Keratinocyte (primary cell): ENCODE measurements at places on chromosomes 4 and X. TPM values are rescaled to one million over a fixed set of nuclear protein-coding genes. Genes with fewer than 3 reads are reported as not detected.

Gene RBMX
- polyA plus RNA-seq = 71.0 to 151 TPM (median 138 TPM) in 3 replicates

Gene DYNLT3
- 25.9 to 37.3 TPM (median 30.4 TPM) in 3 replicates for polyA plus RNA-seq

Gene GLUD2
- 0.45 to 1.5 TPM (median 1.1 TPM) in 3 replicates for polyA plus RNA-seq

Gene MAP9
- polyA plus RNA-seq = 4.7 to 7.4 TPM (median 5.6 TPM) in 3 replicates

Gene GUCY1A1
- polyA plus RNA-seq = 0.04 to 0.07 TPM (median 0.05 TPM) in 3 replicates

Gene TASL
- not detected in 3 replicates for polyA plus RNA-seq

Gene ATP11C
- polyA plus RNA-seq = 7.8 to 14.0 TPM (median 8.3 TPM) in 3 replicates

Gene BST1
- polyA plus RNA-seq = 0.58 to 1.2 TPM (median 1.1 TPM) in 3 replicates

Gene PHOX2B
- polyA plus RNA-seq = not detected in 3 replicates

- no peak for DNase-seq
Measured at GRCh38 chrX:105527759-105528158, 294.6 kb upstream of the NRK start.

GRCh38 chr4:184823014-184823413 lies 2.8 kb downstream of the ACSL1 start:
- no peak for DNase-seq

DNA sequence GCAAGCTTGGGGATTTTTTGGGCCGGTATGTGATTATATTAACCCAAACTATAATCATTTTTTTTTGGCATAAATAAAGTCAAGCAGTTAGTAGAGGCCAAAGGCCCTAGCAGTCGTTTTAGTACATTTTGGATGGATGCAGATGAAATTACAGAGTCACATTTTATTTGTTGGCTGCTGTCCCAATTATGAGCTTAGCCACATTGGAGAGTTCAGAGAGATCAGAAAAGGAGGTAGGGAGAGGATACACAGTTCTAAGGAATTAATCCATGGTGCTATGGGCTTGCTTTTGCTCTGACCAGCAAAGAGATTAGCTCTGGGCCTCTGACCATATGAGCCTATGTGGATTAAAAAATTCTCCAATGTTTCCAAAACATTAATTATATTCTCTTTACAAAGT lies 395.1 kb downstream of the RAPGEF2 start:
- DNase-seq = no peak

GRCh38 chr4:121009578-121010478 lies 62.5 kb downstream of the NDNF start:
- DNase-seq = no peak

- DNase-seq = no peak
Measured at GRCh38 chr4:4764558-4764905, 94.9 kb upstream of the MSX1 start.

DNA sequence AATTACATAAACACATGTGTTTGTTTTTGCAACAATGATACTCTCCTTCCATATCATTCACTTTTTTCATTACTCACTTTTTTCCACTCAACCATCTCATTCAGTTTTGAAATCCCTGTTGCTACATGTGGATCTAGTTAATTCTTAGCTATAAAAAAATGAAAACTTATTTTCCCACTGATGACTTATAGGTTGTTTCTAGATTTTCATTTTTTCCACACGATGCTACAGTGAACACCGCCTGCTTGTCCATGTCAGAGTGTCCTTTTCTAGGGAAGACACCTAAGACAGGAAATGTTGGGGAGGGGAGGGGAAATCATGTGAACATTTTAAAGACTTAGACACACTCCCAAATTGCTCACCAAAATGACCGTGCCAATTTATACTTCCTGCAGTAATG lies 70.2 kb downstream of the SUPT20HL2 start:
- DNase-seq = no peak

- DNase-seq = peak; percentile 69
Measured at GRCh38 chr4:119209077-119209476, 3.4 kb upstream of the USP53 start.

DNA sequence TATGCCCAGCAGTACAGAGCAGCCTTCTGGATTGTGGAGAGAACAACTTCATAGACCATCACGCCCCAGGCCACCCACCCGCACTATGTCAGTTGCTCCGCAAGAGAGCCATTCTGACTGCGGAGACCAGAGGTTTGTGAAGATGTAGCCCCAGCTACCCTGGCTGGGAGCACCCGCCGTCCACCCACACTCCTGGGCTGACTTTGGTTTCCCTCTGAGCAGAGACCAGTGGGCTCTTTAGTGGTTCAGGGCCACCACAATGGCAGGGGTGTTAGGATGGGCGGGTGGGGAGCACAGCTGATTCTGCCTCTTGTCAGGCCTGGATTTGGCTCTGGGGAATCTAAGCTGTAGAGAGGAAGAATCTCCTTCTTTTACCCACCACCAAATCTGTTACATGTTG lies 313.4 kb downstream of the LDB2 start:
- no peak for DNase-seq

DNA sequence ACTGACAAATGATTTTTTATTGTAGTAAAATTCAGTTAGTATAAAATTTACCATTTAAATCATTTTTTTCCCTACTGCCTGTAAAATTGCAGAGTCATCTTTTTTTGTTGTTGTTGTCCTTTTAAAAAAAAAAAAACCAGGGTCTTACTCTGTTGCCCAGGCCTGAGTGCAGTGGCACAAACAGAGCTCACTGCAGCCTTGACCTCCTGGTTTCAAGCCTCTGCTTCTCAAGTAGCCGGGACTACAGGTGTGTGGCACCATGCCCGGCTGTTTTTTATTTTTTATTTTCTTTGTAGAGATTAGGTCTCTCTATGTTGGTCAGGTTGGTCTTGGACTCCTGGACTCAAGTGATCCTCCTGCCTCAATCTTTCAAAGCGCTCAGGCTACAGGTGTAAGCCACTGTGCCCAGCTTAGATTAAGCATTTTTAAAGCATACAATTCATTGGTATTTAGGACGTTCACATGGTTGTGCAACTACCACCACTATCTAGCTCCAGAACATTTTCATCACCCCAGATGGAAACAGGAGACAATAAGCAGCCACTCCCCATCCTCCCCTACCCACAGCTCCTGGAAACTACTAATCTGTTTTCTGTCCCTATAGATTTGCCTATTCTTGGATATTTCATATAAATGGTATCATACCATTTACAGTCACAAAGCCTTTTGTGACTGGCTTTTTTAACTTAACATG lies 59.7 kb upstream of the PGRMC2 start:
- no peak for DNase-seq

GRCh38 chr4:77209936-77210335 lies 52.9 kb downstream of the CCNG2 start:
- no peak for DNase-seq

GRCh38 chrX:32954125-32954524 lies 257.2 kb downstream of the DMD start:
- DNase-seq = no peak

GRCh38 chrX:103214870-103215424 lies at the start of gene BEX4:
BEX4 (plus strand) TSS chrX:103215108; CDS start chrX:103216154, 1,046 bp downstream.
- no peak for DNase-seq

GRCh38 chrX:20362268-20363267 lies 95.9 kb upstream of the RPS6KA3 start:
- DNase-seq = no peak

DNA sequence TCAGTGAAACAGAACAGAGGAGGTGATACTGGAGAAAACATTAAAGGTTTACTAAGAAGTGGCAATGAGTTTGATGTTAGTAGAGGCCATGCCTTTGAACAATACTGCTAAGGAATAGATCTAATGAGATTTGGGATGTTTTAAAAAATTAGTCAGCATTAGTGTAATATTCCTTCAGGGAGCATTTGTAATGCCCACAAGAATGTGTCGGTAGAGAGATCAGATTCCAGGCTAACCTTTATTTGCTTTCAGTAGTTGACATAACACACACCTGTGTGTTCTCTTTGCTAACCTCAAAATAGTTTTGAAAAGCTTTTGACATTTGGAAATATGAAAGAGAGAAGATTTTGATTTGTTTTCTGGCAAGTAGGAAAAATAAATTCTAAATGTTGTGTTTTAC lies 328.8 kb downstream of the BMPR1B start:
- peak; percentile 33 for DNase-seq

GRCh38 chrX:39772057-39772832 lies 325.5 kb downstream of the BCOR start:
- DNase-seq = no peak

DNA sequence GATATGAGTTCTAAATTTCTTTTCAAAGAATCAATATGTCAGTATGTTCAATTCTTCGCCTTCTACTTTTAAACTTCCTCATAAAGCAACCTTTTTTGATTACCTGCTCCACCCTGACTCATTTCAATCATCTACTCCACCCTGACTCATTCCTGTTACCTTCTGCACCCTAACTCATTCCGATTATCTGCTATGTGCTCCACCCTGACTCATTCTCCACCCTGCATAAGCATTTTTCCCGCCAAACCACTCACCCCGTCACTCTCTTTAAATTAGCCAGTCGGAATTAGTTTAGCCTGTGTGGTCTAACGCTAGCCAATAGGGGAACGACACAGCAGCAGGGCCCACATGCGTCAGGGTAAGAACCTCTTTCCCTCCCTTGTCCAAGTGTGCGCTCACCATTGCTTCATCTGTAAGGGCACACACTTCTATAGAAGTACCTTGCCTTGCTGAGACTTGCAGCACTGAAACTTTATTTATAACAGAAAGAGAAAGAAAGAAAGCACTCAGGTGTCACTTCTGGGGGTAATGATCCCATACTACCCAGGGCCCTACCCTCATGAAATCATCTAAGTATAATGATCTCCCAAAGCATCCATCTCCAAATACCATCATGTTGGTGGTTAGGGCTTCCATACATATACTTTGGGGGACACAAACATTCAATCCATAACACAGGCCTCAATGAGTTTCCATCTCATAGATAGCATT lies 875.2 kb downstream of the RAPGEF2 start:
- no peak for DNase-seq

DNA sequence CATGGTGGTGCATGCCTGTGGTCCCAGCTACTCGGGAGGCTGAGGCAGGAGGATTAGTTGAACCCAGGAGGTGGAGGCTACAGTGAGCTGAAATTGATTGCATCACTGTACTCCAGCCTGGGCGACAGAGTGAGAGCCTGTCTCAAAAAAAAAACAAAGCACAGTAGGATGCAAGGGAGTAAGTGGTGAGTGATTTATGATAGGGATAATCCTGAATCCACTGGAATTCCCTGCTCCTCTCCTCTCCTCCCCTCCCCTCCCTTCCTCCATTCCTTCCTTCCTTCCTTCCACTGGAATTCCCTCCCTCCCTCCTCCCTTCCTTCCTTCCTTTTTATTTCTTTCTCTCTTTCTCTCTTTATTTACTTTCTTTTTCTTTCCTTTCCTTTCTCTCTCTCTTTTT lies 40.9 kb upstream of the NKRF start:
- DNase-seq = no peak

- no peak for DNase-seq
Measured at GRCh38 chrX:13022926-13023325, 21.5 kb downstream of the FAM9C start.

- no peak for DNase-seq
Measured at GRCh38 chrX:110588164-110588563, 207.5 kb downstream of the CHRDL1 start.

DNA sequence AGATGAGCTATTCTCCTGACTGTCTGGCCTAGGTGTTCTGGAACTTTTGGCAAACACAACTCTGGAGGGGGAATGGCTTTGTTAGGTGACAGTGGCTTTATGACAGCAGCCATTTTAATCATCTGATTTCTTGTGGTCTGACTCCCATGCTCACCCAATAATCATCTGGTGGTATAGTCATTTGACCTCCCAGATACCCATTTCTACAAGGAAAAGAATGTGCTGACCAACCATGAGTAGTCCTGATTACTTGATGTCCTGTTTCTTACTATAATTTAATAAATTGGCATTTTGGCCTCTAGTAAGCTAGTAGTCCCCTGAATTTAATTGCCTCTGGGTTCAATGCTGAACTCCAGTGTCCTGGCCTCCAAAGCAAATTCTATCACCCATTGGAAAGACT lies 109.9 kb upstream of the DUSP21 start:
- no peak for DNase-seq

DNA sequence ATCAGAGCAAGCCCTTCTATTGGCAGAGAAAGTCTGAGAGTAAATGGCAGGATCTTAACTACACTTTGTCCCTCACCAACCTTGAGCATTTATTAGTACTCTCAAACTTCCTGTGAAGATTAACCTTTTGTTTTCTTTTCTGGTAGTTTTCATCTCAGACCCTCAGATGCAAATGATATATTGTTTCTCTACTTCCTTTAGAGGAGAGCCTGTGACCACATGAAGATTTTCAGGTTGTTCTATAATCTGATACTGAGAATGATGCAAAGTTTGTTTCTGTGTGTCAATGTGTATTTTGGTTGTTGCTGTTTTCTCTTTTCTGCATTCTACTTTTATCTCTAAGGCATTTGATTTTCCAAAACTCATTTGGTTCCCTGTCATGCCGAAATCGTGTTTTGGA lies 165.8 kb upstream of the CYSLTR1 start:
- DNase-seq = no peak

DNA sequence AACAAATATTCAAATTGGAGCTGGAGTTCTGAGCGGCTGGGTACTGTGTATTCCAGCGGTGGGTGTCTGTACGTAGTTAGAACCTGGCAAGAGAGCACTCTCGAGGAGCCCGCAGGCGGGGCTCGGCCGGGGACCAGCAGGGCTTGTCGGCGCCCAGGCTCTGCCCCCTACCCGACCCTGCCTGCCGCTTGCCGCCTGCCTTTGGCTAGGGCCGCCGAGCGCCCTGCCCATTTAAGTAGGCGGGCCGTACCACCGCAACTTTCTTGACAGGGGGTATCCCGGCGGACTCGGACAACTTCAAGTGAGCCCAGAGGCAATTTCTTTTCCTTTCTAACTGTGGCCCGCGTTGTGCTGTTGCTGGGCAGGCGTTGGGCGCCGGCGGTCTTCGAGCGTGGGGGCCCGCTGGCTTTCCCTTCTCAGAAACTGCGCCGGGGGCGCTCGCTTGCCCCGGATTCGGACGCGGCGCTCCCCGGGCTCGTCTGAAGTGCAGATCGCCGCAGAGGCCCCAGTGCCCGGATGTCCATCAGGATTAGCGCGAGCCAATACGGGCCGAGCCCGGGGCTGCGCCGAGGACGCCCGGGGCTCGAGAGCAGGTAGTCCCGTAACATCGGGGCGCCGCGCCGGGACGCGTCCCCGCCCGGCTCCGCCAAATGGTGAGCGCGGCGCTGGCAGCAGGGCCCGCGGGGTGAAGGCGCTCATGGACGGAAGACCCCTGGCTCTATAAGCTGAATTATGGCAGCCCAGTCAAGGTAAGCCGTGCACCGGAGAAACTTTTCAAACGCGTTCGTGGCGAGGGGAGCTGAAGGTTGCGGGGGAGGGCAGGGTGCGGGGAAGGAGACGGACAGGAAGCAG lies 72.1 kb downstream of the AFF1 start:
- peak; percentile 28 for DNase-seq

- DNase-seq = no peak
Measured at GRCh38 chr4:98939892-98940298, 11.0 kb upstream of the EIF4E start.

GRCh38 chrX:45824471-45824870 lies 623.8 kb upstream of the DIPK2B start:
- peak; percentile 95 for DNase-seq

DNA sequence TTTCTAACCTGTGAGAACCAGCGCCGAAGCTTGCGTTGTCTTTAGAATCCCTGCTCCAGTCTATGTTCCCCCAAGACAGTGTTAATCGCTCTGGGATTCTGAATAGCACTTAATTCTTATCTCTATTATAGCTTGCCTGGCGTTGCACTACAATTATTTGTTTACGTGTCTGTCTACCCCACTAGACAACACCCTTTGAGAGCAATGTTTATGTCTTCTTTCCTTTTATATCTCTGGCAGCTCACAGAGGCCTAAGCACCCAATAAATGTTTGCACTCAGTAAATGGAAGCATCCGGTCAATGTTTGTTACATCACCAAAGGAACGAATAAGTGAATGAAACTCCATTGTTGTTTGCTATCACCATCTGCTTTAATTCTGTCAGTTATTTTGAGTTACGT lies 4.8 kb upstream of the NHS start:
- DNase-seq = no peak

GRCh38 chrX:48835524-48836329 lies at the start of gene PCSK1N:
PCSK1N (minus strand) TSS chrX:48835610; CDS start chrX:48835532, 78 bp downstream.
- DNase-seq = no peak
